ENCODE measurements at places on chromosomes 6 and 20.

- peak; percentile 36 for DNase-seq
Measured at GRCh38 chr20:1764136-1765033, 106.8 kb upstream of the SIRPG start.

DNA sequence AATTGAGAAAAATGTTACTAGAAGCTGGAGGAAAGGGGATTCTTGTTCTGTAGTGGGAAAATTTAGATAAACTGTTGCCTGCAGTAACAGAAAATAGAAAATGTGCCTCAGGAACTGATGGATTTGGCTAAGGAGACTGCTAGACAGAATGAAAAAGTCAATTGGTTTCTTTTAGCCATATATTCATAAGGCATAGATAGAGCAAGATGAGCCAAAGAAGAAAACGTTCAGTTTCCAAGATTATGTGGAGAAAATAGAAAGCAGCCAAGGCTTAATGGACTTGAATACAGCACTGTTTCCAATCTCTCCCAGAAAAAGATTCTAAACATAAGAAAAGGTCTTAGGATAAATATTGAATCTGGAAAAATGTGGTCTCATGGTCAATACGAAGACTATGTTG is 115.1 kb upstream of the TCF21 start:
- DNase-seq: no peak

GRCh38 chr20:54026295-54027064 is 43.9 kb downstream of the BCAS1 start:
- DNase-seq: no peak

- no peak for DNase-seq
Measured at GRCh38 chr20:17666481-17666880, 15.6 kb downstream of the RRBP1 start.

DNA sequence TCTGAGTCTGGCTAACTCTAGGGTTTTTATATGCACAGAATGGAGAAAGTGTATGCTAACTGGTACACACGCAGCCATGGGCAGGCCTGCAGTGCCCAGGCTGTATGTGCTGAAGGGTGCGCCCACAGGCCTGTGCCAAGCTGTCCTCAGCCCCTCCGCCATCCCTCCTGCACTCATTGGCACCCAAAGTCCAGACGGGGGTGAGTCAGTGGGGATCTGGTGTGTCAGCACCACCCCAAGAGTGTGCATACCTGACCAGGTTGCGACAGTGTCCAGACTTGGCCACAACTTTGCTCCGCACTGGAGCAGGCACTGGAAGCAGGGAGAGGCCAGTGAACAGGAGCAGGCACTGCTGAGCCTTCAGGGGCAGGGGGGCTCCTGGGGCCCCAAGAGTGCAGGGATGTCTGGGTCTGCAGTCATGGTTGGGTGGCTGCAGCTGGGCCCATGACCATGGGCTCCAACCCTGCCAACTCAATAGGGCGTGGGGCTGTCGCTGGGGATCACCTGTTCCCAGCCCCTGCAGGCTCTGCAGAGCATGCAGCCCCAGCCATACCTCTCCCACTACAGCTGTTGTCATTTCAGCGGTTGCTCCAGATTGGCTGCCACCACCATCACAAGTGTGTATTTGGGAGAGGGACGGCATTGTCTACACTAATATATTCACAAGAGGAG is 717.8 kb downstream of the EPHA7 start:
- DNase-seq: no peak

DNA sequence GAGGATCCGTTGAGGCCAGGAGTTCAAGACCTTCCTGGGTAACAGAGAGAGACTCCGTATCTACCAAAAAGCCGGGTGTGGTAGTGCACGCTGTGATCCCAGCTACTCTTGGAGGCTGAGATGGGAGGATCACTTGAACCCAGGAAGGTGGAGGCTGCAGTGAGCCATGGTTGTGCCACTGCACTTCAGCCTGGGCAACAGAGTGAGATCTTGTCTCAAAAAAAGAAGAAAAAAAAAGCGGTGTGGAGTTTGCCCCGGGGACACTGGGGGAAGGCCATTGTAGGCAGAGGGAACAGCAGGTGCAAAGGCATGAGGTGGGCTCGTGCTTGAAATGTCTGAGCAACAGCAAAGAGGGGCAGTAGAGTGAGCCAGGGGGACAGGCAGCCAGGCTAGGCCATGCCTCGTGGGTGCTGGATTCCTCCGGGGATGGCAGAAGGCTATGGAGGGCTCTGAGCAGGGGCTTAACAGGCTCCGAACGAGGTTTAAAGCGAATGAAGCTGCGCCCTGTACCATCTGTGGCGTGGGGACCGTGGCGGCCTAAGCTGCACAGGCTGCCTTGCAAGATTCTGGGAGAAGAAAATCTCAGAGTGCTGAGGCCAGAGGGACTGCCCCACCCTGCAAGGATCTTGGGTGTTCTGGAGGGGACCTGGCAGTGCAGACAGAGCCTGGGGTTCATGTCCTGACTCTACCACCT is 36.9 kb upstream of the NOL4L start:
- no peak for DNase-seq

- no peak for DNase-seq
Measured at GRCh38 chr6:17473554-17473953, 80.2 kb downstream of the CAP2 start.

GRCh38 chr6:43916924-43917877 is 147.2 kb downstream of the VEGFA start:
- DNase-seq: no peak

DNA sequence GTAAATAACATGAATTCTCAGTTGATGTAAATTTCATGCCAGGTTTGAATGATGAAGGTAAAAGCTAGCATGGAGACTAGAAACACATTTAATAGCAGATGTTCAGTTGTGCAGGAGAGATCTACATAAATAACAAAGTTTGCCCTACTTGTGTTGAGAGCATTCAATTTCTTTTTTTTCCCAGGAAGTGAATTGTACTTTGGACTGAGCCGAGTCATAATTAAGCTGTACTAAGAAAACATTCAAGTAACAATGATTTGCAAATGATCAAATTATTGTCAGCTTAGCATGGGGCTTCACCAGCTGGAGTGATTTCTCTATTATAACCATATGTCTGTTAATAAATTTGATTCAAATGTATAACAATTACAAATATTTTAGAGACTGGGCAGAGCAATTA is 893.5 kb upstream of the MAP3K7 start:
- no peak for DNase-seq

DNA sequence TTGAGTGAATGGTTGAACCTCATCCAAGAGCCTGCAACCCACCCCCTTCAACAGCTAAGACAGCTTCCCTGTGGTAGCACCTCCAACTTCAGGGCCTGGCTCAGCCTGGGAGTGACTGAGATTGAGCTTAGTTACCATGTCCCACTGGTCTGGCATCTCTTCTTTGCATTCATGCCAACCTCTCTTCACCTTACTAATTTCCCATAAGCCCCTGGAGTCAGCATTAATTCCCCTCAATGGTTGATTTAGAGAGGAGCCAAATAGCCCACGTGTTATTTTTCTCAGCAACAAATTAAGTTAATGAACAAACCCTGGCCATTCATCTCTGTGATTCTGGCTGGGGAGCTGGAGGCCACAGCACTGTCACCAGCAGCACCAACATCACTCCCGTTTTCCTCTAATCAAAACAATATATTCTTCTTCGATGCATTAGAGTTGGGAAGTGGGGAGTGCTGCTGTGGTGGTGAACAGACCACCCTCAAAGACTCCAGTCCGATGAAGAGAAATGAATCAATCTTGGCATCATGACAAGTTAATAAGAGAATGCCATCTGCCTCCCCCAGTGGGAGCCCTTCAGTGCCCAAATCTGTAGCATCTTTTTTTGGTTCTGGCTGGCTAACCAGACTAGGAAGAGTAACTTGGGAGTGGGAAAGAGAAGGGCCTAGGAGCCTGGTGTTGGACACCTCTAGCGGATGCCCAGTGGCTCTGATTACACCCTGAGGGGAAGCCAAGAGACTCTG is 316.9 kb upstream of the RNF24 start:
- no peak for DNase-seq

GRCh38 chr6:16903470-16903869 is 142.2 kb upstream of the ATXN1 start:
- no peak for DNase-seq

DNA sequence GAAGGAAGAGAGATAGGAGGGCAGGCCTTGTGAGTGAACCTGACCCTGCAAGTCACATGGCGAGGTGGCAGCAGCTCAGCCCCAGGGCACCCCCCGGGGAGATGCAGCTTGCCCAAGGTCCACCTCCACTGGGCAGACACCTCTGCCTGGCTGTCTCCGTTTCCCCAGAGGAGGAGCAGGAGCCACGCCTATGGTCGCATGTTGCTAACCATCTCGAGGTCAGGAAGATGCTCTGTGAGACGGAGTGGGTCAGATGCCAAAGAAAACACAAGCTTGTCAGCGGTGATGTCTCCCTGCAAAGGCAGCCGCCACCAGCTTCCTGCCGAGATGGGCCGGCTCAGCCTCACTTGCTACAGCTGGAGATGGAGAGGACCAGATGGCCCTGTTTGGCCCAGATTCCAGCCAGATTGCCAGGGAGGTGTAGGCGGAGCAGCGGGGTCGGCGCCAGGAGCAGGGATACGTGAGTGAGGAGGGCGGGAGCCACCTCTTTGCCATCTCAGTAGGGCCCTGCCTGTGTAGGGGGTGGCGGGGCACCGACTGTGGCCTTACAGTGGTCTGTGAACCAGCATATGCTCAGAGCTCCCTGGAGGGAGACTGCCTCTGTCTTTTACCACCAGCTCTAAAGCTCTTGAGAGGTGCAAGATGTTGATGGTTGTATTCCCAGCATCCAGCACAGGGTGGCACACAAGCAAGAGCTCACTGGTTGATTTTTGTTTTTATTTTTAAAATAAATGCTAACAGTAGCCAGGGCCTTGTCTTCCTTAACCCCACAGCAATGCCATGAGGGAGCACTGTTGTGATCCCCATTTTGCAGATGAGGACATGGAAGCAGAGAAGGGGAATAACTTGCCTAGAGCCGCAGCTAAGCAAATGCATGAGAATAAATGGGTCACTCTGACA is 42.9 kb upstream of the FAM83D start:
- no peak for DNase-seq

GRCh38 chr20:17664025-17664633 is 17.9 kb downstream of the RRBP1 start:
- DNase-seq: no peak

GRCh38 chr6:146790561-146791091 is 191.9 kb downstream of the ADGB start:
- DNase-seq: no peak

DNA sequence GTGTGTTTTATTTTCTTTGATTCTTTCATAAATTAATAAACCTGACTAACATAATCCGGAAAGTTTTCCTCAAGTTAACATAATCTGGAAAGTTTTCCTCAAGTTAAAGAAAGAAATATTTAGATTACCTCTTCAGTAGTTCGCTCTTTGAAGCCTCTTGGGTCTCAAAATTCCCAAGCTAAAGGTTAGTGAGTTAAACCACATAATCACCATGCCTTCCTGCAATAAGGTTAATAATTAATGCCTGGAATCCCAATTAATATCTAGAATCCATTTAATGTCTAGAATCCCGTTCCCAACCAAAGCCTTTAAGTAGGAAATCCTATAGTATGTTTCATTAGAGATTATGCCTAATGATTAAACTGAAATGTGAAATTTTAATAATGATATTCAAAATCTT is 12.9 kb downstream of the DCDC2 start:
- DNase-seq: no peak

DNA sequence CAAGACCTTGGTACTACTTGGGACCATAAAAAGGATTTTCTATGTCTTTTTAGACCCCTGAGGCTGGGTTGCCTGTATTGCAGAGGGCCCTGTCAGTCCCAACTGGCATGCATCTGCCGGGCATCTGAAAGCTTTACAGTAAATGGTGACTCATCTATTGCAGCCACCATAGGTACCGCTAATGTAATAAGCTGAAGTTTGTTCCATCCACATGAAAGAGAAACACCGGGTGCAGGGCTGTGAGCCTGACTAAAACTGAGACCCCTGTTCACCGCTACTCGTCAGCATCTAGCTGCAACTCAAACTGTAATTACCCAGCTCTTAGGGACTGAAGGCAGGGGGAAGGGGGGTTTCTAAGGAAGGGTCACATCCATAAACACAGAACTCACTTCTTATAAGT is 49.5 kb downstream of the TRERF1 start:
- no peak for DNase-seq

GRCh38 chr6:7899101-7899888 is 11.3 kb downstream of the TXNDC5 start:
- no peak for DNase-seq

DNA sequence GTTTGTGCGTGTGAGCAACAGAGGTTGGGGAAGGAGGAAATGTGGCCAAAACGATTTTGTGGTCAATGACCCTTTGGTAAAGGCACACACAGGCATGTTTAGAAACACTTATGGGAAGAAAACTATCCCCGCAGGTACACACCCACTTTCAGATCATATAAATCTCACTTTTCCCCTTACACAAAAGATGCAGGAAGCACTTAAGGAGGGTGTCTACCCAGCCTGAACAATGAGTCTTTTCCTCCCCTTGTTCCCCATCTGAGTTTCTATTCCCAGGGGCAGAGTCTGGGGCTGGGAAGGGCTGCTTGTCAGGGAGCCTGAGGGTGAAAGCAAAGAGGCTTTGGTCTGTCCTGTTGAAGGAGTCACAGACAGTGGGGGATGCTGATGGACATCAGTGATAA is 193.2 kb upstream of the SALL4 start:
- no peak for DNase-seq

- no peak for DNase-seq
Measured at GRCh38 chr6:45724511-45724910, 291.1 kb downstream of the CLIC5 start.

GRCh38 chr6:11788043-11788442 is 9.4 kb upstream of the ADTRP start:
- no peak for DNase-seq

- DNase-seq: no peak
Measured at GRCh38 chr6:84151669-84152068, 75.8 kb downstream of the CEP162 start.

- DNase-seq: no peak
Measured at GRCh38 chr6:44399991-44400390, 12.5 kb downstream of the CDC5L start.

DNA sequence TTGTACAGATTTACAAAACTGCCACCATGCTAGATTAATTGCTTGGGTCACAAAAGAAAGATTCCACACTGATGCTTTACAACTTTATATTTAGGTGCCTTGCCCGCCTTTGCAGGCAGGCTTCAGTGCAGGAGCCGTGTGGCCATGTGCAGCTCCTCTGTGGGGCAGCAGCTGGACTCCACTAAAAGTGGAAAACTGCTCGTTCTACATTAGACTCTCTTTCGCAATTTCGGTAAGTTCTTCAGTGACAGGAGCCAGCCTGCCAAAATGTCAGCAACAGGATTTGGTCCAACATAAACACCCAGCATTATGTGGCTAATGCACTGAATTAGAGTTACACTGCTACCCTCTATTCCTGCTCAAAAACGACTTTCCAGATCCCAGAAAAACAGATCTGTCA is 174.4 kb upstream of the KCNK16 start:
- DNase-seq: no peak

DNA sequence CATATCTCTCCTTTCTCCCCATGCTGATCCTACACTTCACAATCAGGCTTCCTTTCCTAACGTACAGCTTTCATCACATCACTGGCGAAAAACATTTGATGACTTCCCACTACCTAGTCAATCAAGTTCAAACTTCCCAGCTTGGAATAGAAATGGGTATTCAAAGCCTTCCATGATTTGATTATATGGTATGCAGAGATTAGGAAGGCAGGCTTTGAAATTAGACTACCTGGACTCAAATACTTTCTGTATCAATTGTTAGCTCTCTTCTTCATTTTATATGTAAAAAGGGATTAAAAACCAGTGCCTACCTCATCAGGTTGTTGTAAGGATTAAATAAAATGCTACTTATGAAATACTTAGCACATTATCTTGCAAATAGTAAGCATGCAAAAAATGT is 7.7 kb downstream of the NCOA6 start:
- DNase-seq: no peak
